Activated naive CD4-positive, alpha-beta T cell treated with anti-CD3 and anti-CD28 coated beads for 36 hours (primary cell): ENCODE measurements at places on chromosomes 1 and 21.

DNA sequence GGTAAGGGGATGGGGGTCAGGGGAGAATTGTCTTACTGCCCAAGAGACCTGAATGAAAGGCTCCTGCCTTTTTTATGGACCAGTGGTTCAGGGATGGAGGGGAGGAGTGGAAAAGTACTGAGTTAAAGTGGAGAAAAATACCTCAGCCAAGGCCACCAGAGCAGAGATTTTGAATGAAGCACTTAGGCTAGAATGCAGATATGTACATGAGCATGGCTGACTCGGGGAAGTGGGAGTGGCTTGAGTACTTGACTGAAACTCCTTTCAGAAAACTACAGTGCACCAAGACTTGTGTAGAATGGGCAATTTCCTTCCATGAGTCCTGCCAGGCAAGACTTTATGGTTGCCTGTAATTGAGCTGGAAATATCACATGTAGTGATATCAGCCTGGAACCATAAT, 429.6 kb upstream of the LRRC7 start:
- DNase-seq, result no peak

- DNase-seq, result no peak
These were observed 25.7 kb downstream of the TRIM33 start for GRCh38 chr1:114485286-114485685.

GRCh38 chr1:211606332-211606913, 27.5 kb upstream of the SLC30A1 start:
- peak; percentile 26 for DNase-seq

DNA sequence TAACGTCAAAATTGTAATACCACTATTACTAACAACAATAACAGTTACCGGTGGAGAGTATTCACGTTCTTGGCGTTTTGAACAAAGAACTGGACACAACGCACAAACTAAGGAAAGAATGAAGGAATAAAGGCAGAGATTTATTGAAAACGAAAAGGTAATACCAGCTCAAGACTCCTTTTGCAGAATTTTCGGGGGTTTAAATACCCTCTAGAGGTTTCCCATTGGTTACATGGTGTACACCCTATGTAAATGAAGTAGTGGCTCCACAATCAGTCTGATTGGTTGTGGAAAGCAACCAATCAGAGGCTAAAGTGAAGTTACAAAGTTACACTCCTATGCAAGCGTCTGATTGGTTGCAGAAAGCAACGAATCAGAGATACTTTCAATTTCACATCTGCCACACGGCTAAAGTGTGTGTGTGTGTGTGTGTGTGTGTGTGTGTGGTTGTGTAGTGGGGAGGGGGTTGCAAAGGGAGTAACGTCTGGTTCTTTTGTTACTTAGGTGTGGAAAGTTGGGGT, 1.1 kb upstream of the GTF2B start:
- peak; percentile 27 for DNase-seq

DNA sequence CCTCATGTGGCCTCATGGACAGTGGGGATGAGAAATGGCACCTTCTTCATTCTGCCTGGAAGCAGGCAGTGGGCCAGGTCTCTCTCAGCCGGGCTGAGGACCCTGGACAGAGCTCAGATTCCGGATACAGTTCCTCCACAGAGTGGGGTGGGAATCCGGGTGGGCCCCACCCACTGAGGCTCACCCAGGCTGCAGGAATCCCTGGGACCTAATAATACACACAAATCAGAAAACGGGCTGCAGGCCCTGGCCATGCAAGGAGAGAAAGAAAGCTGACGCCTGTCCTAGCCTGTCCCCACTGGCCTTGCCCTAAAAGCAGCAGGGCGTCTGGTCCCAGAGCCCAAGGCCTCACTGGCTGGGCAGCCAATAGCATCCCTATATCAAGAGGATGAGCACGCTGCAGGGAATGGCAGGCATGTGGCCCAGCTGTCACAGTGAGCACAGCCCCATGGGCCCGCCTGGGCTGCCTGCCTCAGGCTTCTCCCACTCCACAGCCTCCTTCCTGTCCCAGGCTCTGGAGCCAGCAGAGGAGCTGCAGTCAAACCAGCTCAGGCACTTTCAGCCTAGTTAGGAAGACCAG, 25.3 kb downstream of the ACTA1 start:
- no peak for DNase-seq

DNA sequence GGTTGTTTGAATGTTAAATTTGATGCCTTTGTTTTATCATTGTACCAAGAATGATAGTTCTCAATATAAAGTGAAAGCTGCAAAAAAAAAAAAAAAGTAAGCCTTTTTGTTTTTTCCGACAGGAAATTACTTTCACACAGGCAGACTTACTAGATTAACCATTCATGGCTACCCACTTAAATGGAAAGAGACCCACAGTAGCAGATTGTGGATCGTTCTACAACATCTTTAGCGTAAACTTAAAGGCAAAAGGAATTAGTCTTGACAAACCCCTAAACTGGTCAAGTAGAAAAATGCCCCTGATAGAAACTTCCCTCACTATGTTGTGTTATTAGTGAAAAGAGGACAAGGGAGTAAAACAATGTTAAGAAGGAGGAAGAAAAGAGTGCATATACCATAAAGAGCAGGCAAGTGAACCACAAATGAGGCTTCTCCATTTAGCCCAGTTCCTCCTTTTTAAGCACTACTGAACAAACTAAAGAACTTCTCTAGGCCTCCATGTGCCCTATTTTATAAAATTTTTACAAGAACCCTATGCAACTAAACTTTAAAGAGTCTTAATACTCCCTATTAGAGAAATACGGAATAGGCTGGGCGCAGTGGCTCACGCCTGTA, 1560.3 kb downstream of the MRPL39 start:
- no peak for DNase-seq

- DNase-seq, result no peak
These were observed 713.0 kb downstream of the BRINP3 start for GRCh38 chr1:189764391-189765320.

DNA sequence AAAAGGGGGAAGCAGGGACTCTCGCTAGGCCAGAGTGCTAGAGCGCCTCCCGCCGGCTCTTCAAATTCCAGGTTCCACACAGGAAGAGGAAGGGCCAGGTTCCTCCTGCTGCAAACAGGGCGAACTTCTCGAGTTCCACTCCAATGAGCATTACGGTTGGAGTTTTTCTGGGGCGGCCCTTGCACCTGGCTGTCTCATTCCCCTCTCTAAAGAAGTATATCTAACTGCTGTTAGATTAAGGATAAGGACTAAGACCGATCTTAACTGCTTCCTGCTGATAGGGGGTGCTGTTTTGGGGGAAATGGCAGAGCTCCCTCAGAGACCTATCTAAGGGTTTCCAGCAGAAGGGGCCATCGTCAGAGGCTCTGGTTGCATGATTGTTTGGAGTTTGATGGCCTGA, 138.0 kb downstream of the RABGAP1L start:
- no peak for DNase-seq

GRCh38 chr1:94596260-94596659, 54.7 kb upstream of the F3 start:
- DNase-seq, result no peak

DNA sequence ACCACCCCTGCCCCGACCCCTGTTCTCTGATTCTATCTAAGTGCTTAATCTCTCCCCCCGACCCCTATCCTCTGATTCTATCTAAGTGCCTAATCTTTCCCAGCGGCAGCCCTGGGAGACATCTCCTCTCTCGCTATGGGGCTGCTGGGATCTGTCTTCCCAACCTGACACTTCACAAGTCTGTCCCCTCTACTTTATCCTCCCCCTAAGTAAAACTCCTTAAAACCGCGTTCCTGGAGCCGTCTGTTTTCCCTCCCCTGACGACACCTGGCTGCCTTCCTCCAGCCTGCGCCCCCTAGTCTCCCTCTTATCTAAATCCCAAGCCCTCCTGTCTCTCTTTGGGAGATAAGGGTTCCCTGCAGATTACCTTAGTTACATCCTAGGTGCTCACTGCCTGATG, 30.5 kb downstream of the EPHB2 start:
- no peak for DNase-seq

- DNase-seq, result no peak
These were observed 23.7 kb downstream of the RNU5D-1 start for GRCh38 chr1:44707112-44707881.
